Pulmonary artery endothelial cell (primary cell): ENCODE measurements at places on chromosomes 1 and 21. TPM values are rescaled to one million over a fixed set of nuclear protein-coding genes. Genes with fewer than 3 reads are reported as not detected.

GBP1 gene
- 20.8 and 35.6 TPM in 2 replicates for total RNA-seq

OR11L1 gene
- total RNA-seq: not detected in 2 replicates

FCRL1 gene
- not detected in 2 replicates for total RNA-seq

AGMAT gene
- total RNA-seq: 1.4 and 1.5 TPM in 2 replicates

NBPF6 gene
- not detected in 2 replicates for total RNA-seq
